ENCODE measurements at places on chromosomes 6 and 20.
A peak's percentile ranks its signal among the peaks of the same experiment; 100 is the strongest.

- DNase-seq: no peak
These were observed 148.5 kb upstream of the ATXN1 start for GRCh38 chr6:16909658-16910360.

- no peak for DNase-seq
These were observed 219.0 kb downstream of the ERMARD start for GRCh38 chr6:169970306-169970988.

DNA sequence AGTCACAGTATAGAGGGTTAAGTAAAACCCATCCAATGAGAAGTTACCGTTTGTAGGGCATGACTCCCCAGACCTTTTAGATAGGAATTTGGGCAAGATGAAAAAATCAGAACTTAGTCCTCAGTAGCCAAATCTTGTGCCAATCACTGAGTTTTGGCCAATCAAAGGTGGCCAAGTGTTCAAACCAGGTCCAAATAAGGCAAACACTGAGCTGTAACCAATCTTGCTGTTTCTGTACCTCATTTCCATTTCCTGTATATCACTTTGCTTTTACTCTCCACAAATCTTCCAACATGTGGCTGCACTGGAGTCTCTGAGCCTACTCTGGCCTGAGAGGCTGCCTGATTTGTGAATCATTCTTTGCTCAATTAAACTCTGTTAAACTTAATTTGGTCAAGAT, 81.8 kb upstream of the GPR6 start:
- no peak for DNase-seq

GRCh38 chr20:4811661-4812181, 90.0 kb downstream of the PRND start:
- no peak for DNase-seq

DNA sequence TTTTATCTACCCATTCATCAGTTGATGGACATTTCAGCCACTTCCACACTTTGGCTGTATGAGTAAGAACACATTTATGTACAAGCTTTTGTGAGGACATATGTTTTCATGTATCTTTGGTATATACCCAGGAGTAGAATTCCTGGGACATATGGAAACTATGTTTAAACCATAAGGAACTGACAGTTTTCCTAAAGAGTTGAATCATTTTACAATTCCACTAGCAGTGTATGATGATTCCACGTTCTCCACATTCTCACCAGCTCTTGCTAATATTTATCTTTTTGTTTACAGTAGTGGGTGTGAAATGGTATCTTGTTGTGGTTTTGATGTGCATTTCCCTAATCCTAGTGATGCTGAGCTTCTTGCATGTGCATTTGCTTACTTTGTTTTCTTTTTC, 338.1 kb downstream of the PLCB1 start:
- DNase-seq: no peak

DNA sequence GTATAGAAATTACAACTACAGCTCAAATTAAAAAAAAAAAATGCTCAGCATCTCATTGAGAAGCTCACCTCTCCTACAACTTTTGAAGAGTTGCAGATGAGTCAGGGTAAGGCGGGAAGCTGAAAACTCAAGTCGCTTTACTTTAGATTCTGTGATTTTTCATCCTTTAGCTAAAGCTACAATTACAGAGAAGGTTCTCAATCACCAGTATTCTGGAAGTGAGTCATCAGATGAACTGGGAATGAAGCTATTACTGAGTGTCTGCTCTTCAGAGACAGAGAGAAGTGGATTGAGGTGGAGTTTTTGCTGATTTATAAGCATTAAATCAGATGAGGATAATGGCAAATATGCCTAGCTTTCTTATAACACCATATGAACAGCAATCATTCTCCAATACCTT, 91.9 kb downstream of the TFAP2A start:
- no peak for DNase-seq

DNA sequence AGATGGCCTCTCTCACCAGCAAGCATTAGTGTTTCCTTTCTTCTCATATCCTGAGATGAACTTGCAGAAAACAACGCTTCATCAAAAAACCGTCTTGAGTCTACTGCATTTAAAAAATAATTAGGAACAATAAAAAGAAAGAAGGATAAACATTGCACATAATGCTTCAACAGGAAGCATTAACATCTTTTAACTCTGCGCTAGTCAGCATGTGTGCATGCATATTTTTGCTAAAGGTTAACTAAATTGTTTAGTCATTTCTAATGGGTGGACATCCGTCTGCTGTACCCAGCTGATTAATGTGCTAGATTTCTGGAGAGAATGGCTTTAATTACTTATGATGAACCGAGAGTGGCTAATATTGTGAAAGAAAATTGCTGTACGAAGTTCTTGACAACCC, 349.3 kb downstream of the SOX4 start:
- no peak for DNase-seq

DNA sequence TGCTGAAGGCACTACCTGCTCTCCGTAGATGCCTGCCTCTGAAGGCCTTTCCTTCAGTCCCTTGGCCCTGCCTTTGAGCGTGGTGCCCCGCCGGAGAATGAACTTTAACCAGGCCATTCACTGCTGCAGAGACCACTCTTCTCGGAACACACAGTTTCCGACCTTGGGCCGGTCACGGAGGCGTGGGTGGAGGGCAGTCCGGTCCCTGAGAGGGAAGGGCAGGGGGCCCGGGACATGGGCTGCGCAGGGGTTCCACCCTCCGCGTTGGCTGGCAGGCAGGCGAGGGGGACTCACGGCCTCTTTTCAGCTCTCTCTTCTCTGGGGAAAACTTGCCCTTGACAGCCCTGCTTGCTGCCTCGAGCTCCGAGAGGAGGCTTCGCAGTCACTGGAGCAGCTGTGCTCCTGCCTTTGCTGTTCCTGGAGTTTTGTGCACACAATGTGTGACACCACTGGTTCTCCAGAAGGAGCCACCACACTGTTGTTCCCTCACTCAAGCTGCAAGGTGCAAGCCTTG, 187.8 kb downstream of the SMOC2 start:
- no peak for DNase-seq

GRCh38 chr6:85004361-85004995, 240.1 kb upstream of the TBX18 start:
- peak; percentile 64 for DNase-seq

Data from eye (tissue), 1 donor.